Stimulated activated CD8-positive, alpha-beta memory T cell treated with anti-CD3 and anti-CD28 coated beads, Interleukin-7, amount 100 ng/mL, for 48 hours (primary cell): ENCODE measurements at places on chromosomes 11 and 22.

GRCh38 chr22:11598492-11599440 lies 3929.2 kb upstream of the OR11H1 start:
- DNase-seq, result no peak

- DNase-seq, result no peak
These were observed 273.7 kb upstream of the KIRREL3 start for GRCh38 chr11:127274328-127274676.

- DNase-seq, result no peak
These were observed 54.2 kb downstream of the EP300 start for GRCh38 chr22:41146573-41146972.

DNA sequence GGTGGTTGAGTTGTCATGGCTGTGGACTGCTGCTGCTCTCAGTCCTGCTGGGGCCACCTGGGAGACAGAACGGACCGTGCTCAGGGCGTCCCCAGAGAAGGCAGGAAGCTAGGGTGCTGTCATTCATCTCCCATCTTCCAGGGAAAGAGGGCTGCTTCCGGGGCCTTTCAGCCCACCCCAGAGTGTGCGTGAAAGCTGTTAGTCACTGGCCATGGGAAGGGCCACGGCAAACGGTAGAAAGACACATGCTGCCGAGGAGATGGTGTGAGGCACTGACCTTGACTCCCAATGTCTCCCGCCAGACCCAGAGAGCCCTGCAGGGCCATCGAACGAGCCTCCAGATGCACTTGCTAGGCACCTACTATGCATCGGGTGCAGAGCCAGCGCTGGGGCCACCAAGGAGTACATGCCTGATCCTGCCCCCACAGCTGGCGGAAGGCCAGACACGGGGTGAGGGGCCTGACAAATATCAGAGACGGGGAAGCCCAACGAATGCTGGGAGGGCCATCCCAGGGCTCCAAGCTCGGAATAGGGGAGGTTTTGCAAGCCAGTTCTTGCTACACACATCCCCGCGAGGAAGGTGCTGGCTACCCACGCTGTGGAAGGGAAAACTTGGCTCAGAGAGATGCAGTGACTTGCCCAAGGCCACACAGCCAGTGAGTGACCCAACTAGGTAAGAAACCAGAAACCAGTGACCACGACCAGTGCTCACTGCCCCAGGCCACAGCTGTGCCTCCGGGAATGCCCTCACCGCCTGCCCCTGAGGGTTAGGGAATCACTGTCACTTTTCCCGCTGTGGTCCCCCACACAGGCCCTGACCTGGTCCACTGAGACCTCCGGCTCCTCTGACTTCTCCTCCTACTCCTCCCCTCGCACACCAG lies 10.1 kb downstream of the RAC2 start:
- DNase-seq, result no peak

- DNase-seq, result peak; percentile 14
These were observed 15.4 kb downstream of the BAD start for GRCh38 chr11:64268893-64269539.

DNA sequence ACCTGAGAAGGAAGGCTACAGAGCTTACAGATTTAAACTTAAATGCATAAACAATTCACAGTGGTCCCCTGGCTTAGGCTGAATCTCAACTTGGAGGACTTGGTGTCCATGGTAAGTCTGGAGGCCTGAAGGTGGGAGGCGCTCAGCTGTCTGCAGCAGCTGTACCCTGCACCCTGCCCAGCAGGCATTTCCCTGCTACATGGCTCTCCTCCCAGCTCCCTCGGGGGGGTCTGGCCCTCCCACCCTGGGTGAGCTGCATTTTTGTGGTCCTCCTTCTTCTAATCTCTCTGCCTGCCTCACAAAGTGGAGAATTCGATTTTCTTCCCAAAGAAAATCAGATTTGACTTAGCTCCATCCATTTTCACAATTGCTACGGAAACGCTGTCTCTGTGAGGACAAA lies 273.2 kb downstream of the KIRREL3 start:
- DNase-seq, result no peak

DNA sequence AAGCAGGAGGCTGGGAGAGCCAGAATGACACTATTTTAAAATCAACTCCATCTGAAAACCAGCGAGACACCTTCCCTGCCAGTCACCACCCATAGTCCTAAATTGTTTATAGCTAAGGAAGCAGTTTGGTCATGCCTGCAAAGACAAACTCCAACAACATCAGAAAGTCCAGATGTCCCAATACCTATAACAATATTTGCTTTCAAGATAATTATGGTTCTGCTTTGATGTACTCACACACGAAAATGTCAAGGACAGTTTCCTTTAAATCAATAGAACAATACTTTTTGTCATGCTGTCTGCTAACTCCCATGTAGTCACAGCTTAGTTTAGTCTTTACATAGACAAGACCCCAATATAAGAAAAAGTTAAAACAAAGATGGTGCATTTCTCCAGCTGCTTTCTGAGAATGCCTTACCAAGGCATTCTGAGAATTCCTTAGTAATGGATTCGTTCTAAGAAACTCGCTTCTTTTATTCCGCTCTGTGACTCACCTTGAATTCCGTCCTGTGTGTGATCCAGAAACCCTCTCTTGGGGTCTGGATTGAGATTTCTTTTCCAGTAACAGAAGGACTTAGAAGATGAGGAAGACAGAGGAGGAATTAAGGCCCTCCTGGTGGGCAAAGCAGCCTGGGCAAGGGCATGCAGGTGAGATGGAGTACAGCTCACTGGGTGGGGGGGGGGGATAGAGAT lies 9.6 kb upstream of the SCGB2A2 start:
- DNase-seq, result no peak

DNA sequence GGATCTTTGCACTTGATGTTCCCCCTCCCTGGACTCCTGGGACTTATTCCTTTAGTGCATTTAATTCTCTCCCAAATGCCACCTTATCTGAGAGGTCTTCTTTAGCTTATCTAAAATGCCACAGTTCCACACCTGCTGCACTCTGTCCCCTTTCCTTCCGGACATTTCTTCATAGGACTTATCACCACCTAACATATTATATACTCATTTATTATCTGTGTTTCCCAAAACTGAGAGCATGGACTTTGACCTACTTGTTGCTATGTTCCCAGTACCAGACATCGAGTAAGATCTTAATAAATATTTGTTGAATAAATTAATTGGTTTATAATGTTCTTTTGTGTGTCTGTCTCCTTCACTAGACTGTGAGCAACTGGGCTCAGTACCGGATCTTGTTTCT lies 585.3 kb downstream of the INSC start:
- no peak for DNase-seq

- no peak for DNase-seq
These were observed 212.5 kb downstream of the CTTN start for GRCh38 chr11:70610566-70611565.

DNA sequence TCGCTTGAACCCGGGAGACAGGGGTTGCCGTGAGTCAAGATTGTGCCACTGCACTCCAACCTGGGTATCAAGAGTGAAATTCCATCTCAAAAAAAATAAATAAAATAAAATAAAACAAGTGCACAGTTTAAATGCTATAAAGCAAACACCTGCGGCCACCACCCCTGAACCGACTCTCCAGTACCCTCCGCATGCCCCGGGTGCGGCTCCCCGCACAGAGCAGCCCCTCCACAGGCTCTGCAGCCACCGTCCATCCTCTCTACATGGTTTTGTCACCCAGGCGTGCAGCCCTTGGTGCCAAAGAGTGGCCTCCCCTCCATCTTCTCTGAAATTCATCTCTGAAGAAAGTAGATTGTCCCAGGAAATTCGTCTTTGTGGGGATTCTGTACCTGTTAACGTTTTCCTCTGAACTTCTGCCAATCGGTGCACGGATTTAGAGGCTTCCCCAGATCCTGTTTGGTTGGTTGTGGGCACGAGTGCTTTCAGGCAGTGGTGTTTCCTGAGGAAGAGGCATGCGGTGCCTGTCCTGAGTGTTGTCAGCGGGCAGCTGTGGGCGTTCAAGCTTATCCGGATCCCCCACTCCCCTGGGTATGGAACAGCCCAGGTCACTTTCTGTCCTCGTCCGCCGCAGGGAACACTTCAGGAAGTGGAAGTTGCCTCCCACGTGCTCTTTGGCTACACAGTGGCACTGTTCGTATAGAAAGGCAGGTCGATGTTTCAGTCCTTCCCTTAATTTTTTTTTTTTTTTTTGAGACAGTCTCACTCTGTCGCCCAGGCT lies 4.1 kb downstream of the MIOX start:
- no peak for DNase-seq

DNA sequence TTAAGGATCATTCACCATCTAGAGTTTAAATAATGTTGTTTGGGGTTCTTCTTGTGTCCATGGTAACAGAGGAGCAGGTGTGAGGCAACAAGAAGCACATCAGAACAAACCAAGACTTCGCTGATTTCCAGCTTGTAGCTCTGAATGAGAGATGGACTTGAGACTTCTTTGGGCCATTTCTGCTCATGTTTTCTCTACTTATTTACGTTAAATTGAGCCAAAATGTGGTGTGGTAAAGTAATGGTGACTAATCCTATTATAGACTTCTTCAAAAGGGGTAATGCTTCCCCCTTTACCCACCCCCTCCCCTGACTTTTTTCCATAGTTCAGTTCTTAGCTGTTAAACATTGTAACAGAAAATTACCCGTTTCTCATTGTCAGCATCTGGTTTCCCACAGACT lies 65.2 kb downstream of the CSTPP1 start:
- DNase-seq, result no peak

- DNase-seq, result no peak
These were observed 16.7 kb upstream of the UCP3 start for GRCh38 chr11:74025467-74026166.

GRCh38 chr22:47237890-47238480 lies 475.5 kb downstream of the TBC1D22A start:
- no peak for DNase-seq

DNA sequence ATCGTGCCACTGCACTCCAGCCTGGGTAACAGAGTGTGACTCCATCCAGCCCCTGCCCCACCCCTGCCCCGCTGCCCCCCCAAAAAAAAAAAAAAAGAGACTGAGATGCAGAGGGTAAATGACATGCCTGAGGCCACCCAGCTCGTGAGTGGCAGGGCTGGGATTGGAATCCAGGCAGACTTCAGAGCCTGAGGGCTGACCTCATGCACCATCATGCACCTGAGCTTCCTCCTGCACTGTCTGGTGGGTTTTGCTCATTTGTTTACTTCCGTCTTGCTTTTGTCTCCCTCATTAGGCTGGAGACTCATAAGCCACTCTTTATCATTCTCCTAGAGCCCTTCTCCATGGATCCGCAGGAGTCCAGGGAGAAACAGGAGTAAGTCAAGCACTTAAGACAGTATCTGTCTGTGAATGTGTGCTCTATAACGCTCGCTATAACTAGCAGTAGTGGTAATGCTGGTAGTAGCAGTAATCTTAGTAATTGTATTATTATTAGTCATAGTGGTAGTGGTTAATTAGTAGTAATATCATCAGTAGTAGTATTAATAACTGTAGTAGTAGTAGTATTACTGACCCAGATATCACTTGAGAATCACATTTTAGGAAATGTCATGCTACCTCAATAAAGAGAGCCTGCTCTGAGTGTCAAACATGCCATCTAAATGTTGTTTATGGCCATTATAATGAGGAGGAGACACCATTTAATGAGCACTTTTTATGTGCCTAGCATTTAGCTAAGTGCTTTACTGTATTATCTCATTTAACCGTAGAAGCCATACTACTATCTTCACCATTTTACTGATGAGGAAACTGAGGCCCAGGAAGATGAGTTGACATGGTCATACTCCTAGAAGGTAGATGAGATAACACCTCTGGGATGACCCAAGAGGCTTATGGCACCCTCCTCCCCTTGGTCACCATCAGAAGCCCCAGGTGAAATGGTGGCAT lies 85.0 kb downstream of the NAT10 start:
- no peak for DNase-seq

DNA sequence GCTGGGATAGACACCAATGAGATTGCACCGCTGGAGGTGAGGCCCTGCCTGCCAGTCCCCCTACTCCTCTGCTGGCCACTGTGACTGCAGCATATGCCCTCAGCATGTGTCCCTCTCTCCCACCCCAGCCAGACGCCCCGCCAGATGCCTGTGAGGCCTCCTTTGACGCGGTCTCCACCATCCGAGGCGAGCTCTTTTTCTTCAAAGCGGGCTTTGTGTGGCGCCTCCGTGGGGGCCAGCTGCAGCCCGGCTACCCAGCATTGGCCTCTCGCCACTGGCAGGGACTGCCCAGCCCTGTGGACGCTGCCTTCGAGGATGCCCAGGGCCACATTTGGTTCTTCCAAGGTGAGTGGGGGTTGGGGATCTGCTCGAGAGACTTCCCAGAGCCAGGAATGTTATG lies 5.7 kb upstream of the SMARCB1 start:
- DNase-seq, result no peak

- no peak for DNase-seq
These were observed 1.2 kb upstream of the ATF4 start for GRCh38 chr22:39518996-39519680.

- DNase-seq, result no peak
These were observed 135.8 kb upstream of the NECTIN1 start for GRCh38 chr11:119864836-119865235.

DNA sequence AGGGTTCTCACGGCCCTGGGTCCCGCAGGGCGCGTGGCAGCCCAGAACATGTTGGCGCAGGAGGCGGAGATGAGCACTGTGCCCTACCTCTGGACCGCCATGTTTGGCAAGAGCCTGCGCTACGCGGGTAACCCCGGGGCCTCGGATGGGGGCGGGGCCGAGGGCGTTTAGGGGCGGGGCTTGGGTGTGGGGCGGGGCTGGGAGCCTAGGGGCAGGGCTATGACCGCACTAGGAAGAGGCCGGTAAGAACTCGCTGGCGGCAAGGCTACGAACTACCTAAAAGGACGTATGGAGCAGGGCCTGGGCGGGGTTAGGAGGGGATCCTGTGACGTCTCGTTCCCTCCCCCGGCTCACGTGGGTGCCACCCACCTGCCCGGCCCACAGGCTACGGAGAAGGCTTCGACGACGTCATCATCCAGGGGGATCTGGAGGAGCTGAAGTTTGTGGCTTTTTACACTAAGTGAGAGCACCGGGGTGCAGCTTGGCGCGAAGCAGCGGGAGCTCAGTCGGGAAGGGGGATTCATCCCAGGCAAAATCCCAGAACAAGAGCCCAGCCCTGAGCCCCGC lies 2.8 kb upstream of the LZTR1 start:
- DNase-seq, result no peak

DNA sequence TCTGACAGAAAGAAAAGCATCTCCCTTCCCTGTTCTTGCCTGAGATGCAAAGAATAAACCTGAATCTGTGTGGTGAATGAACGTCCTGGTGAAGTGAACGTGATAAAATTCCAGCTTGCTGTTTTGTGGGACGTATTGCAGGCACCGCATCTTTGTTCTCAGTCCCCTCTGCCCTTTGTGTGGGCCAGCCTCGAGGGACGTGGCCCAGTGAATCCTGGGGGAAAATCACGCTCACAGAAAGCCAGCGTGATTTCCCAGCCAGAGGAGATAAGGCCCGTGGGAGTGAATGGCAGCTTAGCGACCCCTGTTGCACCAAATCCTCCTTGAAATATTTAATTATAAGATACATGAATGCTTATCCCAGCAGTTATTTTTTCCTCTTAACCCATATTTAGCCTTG lies 129.1 kb downstream of the COMMD9 start:
- DNase-seq, result no peak

DNA sequence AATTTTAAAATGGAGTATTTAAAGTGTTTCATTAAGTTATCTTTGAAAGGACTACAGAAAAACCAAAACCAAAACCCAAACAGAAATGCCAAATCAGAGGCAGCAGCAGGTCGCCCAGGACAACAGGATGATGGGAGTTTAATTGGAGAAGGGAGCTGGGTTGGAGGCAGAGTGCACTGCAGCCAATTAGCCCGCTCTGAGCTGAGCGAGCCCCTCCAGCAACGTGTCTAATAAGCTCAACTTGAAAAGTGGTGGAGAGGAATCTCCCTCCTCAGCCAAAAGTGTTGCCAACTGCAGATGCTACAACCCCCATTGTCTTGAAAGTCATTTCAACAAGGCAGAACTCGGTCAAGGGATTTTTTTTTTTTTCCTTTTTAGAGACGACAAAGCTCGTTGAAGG lies 323.9 kb downstream of the CADM1 start:
- no peak for DNase-seq
